Esophagus squamous epithelium (tissue), 5 donors: ENCODE measurements at places on chromosomes 5 and 9. TPM values are rescaled to one million over a fixed set of nuclear protein-coding genes. Genes with fewer than 3 reads are reported as not detected.

MARCHF3 gene
- total RNA-seq: 1.9 TPM

DNA sequence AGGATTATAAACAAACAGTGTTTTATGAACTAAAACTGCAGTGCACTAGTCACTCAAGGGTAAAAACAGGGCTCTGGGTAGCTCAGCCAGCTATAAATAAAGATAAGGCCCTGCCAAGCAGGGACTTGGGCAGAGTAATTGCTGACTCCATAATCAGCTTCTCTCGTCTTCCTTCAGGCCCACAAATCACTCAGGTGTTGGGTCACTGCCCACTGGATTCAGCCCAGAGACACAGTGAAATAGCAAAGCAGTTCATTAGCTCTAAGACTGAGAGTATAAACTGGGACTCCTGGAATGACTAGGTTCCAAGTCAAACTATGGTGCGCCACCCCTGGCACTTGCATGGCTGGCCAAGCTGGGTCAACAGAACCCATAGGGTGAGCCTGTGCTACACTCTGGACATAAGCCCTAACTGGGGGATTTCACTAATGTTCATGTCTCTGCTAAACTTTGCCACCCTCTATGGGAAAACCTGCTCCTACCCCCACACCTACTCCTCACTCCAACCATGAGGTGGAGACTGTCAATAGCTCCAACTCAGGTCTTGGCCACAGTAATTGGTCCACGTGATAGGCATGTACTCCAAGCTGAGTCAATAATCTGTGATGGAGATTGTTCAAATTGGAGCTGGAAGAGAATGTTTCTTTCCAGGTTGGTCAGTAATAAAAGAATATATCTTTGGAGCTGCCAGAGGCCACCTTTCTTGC lies 158.5 kb downstream of the SLIT3 start:
- DNase-seq: no peak

DNA sequence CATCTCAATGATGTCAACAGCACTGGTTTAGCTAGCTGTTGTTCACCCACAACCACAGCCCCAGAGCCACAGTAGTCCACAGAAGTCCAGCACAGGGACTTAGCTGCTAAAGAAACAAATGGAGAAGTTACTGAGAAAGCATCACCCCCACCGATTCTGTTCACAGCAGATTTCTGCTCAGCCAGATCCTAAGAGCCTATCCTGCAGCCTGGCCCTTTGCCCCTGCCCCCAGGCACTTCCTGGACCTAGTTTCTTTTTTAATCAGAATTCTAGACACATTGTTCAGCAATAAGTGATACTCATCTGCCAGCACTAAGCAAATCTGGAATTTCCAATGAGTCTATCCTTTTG lies 7.4 kb downstream of the B4GALT1 start:
- no peak for DNase-seq

- DNase-seq: no peak
Observed at GRCh38 chr5:135365281-135365680, 33.8 kb downstream of the MACROH2A1 start.

MARCHF11 gene
- total RNA-seq: not detected

- no peak for DNase-seq
Observed at GRCh38 chr9:89597711-89598362, 7.0 kb upstream of the GADD45G start.

DNA sequence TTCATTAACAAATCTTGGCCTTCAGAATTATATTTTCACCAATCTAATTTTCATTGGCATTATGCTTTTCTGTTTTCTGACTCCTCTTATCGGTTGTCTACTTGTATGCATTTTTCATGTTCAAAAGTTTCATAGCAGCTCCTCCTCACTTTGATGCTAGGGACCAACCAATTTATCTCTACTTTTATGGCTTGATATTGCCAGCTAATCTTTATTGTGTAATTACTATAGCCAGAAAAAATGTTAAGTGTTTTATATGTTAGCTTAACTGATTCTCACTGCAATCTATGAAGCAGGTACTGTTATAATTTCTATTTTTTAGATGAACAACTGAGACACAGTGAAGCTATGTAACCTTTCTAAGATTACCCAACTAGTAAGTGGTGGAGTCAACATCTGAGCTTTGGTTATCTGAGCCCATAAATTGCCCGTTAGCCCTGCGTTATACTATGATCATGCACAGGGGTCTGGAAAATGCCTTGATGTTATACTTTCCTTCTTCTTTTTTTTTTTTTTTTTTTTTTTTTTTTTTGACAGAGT lies 34.4 kb upstream of the TNC start:
- no peak for DNase-seq

DNA sequence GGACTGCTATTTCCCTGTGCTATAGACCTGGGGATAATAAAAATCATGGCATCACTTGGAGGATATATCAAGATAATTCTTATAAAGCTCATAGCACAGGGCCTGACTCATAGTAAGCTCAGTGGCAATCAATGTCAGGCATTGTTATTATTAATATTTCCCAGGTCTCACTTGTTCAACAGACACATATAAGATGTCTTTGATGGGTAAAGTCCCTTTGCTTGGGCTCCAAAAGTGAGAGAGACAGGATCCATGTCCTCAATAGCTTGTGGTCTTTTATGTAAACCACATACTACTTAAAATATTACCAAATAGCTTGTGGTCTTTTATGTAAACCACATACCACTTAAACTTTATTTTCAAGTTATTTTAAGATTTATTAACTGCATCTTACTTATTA lies 11.2 kb downstream of the SH3RF2 start:
- DNase-seq: no peak
